ENCODE measurements at places on chromosomes 13 and 19.

GRCh38 chr13:108115738-108116137 is 99.6 kb downstream of the LIG4 start:
- DNase-seq = no peak

DNA sequence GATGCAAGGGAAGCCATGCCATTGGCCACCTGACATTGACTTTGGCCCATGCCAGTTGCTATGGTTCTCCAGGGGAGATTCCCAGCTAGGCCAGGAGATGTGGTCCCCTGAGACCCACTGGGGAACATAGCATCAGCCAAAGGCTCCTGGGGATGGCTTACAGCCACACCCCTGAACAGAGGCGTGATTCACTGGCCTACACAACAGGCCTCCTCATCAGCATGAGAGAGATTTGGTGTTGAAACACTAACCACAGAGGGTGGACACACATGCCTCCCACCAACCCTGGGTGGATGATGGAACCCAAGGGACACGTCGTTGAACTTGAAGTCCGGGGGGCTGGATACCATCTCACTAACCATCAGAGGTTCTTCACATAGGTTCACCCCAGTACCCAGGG is 14.4 kb downstream of the IQCN start:
- DNase-seq = no peak

- DNase-seq = no peak
Observed at GRCh38 chr19:16527334-16527935, 14.8 kb downstream of the CHERP start.

DNA sequence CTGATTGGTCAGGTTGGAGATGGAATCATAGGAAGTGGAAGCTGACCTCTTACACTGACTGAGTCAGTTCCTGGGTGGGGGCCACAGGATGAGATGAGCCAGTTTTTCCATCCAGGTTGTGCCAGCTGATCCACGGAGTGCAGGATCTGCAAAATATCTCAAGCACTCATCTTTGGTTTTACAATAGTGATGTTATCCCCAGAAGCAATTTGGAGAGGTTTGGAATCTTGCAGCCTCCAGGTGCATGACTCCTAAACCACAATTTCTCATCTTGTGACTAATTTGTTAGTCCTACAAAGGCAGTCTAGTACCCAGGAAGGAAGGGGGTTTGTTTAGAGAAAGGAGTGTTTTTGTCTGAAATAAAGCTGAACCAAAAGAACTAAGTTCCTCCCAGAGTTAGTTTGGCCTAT is 212.8 kb downstream of the SLITRK6 start:
- no peak for DNase-seq

GRCh38 chr19:47444388-47444821 is 25.1 kb upstream of the MEIS3 start:
- DNase-seq = no peak
